Left ventricle myocardium inferior (tissue), 1 donor: ENCODE measurements at places on chromosomes 6 and 20. TPM values are rescaled to one million over a fixed set of nuclear protein-coding genes. Genes with fewer than 3 reads are reported as not detected.

Gene VSX1
- total RNA-seq: 0.33 TPM

Gene FAM8A1
- total RNA-seq: 17.2 TPM

Gene CALHM4
- not detected for total RNA-seq

- DNase-seq: peak; percentile 15
Measured at GRCh38 chr20:34985461-34986310, 30.0 kb downstream of the MYH7B start.

DNA sequence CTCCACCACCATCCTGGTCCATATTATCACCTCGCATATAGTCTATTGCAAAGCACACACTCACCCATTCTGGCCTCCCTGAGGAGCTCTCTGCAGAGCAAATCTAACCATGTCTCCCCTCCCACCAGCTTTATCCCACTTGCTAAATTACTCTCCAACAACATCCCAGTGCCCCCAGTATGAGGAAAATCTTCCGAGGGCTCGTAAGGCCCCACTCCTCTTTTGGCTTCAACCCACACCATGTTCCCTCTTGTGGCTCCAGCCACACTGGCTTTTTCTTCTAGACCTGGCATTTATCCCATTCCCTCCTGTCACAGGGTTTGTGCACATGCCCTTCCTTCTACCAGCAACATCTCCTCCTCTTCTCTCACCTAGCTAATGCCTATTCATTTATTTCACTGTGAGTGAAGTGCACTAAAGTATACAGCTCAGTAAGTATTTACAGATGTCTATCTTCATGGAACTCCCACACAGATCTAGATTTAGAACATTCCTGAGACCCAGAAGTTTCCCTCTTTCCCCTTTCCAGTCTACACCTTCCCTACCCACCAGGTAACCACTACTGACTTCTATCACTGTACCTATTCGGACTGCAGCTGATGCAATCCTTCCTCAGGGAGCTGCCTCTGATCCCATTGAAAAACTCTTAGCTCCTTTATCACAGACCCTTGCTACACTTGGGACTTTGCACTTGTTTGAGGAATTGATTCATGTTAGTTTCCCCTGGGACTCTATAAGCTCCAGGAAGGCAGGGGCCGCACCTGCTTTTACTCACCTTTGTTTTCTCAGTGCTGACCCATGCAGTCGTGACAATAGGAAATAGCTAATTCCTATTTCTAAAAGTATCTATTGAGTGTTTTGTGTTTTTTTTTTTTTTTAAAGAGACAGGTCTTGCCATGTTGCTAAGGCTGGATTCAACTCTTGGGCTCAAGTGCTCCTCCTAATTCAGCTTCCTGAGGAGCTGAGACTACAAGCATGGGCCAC is 15.5 kb downstream of the MRPL14 start:
- no peak for DNase-seq

DNA sequence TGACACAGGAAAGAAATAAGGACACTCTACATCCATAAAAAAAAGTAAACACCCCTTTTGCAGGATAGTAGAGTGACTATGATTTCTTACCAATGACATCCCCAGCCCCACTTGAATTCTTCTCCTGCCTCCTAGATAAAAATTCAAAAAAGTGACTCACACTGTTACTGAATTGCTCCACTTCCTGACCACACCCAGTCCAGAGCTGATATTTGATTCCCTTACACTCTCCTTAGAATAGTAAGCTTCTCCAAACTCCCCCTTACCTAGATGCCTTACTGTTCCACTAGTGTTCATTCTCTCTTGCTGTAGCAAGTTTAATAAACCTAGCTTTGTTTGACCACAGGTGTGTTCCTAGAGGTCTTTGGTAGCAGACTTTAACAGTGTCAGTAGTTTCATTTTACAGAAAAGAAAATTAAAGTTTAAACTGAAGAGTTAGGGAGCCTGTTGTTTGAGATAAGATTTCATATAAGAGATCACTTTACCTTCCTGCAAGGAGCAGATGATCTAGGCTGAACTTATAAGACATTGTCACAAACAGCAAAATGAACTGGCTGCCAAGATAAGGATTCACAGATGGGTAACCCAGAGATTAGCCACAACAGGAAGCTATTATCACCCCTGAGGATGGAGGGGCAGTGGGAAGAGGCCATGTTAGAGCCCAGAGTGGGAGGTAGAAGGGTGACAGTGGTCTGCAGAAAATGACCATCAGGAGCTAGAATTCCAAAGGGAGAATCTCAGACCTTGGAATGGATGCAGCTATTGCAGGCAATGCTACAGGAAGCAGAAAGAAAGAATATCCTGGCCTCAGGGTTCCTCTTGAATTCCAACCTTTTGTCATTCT is 28.4 kb upstream of the BTN3A2 start:
- no peak for DNase-seq
